ENCODE measurements at places on chromosomes 1 and 21.

GRCh38 chr1:61536174-61537108 lies 188.5 kb downstream of the TM2D1 start:
- DNase-seq: no peak

DNA sequence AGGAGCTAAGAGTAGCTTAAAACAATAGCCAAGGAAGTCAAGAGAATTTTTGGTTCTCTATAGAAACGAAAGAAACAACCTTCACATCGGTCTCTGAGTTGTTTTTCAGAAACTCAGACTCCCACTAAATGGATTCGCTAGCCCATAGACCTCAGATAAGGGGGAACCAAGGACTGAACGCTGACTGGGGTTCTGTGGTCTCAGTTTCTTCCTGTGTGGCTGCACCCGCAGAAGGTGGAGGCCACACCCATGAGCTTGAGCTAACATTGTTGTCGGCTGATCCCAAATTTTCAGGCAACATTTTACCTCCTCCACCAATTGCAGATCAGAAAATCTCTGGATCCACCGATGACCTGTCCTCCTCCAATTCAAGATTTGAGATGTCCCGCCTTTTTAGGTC lies 456.1 kb downstream of the AJAP1 start:
- no peak for DNase-seq

DNA sequence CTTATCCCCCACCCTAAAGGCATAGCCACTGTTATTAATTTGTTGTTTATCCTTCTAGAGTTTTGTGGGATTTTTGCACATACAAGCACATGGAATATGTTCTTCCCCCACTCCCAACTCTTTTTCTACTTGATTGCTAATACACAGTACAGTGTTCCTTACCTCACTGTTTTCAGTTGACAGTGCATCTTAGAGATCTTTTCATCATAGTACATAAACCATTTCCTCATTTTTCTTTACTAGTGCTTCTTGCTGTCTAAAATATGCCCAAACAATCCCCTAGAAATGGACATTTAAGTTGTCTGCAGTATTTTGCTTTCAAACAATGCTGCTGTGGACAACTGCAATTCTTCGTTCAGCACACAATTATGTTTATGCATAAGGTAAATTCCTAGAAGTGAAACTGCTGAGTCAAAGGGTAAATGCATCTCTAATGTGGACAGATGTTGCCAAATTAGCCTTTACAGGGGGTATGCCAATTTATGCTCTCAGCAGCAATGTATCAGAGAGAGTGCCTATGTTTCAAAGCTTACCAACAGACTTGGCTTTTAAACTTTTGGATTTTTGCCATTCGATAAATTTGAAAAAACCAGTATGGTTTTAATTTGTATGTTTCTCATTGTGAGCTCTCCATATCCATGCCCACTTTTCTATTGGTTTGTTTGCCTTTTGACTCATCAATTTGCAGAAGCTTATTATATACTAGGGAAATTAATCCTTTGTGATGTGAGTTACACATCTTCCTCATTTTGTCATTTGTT lies 132.6 kb downstream of the MRPS6 start:
- DNase-seq: peak; percentile 97

GRCh38 chr1:43976890-43977289 lies 2.1 kb upstream of the B4GALT2 start:
- DNase-seq: no peak

DNA sequence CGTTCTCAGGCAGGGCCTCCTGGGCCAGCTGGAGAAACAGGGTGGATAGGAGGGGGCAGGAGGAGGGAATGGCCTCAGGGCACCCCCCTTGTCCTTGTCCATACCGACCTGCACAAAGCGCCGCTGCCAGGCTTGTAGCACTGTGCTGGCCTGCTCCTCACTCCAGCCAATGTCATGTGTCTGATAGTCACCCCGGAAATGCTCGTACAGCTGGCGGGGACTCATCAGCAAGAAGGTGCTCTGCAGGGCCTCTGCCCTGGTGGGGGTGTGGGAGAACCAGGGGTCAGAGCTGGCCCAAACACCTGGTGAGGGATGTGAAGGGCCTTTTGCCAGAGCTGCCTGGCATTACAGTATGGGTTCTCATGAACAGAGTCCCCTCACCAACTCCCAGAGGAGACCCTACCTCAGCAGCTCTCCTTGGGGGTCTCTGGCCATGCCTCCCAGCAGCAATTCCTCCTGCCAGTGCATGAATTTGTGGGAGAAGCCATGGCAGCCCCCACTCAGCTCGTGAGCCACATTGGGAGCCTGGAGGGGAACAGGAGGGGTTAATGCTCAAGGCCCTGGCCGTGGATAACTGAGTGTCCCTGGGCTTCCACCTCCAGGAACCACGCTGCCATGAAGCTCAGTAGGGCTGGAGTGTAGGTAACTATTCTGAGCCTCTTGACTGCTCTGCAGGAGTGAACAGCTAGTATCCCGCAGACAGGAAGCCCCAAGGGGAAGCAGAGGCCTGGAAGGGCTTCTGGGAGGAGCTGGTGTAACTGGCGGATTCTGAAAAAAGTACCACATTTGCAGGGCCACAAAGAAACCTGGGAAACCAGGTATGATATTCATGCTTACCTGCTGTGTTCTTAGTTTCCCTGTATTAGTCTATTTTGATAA lies 13.3 kb downstream of the PTCH2 start:
- no peak for DNase-seq

DNA sequence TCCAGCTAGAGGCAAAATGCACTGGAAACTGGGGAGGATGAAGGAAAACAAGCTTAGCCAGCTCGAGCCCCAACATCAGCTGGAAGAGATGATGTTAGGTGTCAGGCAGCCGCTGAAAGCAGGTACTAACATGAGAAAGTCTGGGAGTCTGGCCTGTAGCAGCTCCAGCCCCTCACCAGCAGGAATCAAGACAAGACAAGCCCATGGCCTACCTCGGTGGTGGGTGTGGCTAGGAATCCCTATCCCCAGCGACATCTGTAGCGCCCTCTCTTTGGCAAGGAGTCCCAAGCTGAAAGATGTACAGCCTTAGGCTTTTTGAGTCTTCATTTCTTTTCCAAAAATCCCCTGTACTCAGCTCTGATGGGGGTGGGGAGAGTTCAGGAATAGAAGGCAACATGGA lies 2.6 kb downstream of the DLGAP3 start:
- no peak for DNase-seq

DNA sequence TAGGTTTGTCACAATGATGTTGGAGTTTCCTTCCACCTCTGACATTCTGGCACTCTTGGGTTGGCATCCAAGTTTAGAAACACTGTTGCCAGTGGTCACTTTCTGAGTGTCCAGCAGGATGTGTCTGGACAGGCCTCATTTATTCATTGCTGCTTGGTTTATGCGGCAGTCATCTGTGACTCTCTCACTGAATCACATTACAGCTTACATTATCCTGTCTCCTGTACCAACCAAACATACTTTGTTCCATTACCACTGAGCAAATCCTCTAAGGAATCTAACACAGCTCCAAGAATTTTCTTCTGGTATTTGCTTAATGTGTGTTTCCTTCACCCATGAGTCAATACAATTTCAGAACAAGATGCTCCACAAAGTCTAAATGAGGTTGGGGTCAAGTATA lies 19.9 kb downstream of the SGIP1 start:
- DNase-seq: no peak

DNA sequence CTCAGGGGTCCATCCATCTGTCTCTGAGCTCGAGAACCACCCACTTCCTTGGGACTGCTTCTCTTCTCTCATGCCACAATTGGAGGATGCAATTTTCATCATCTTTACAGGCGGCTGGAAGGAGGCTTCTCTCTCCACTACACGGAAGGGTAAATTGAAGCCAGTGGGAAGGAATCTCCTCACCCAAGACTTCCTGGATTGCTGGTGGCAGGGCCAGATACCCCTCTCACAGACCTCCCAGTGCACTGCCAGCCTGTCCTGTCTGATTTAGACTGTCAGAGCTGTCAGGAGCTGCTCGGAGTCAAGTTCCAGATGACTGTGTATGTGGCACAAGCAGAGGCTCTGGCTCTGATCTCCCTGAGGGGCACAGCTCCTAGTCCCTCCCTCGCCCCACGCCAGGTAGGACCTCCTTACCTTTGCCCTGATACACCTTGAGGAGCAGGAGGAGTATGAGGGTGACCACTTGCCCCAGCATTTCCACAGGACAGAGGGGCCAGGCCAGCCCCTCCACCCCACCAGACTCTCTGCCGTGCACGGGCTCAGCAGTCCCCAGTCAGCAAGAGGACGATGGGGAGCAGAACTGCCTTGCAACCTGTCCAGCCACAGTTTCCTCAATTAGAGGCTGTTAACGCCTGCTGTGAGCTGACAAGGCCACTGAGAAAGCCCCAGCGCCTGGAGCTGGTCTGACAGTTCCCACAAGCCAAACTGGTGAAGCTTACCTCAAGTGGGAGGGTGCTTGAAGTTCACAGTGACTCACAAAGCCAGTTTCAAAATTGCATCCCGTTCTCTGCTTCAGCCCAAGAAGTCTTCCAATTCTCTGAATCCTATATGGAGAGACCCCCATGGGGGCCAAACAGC lies at the start of gene CD244:
Gene CD244, minus strand, starts transcription at position 685 of the 858 bp plus-strand sequence. Its CDS starts 210 bp downstream, at position 475.
- no peak for DNase-seq

- DNase-seq: no peak
These were observed 128.0 kb downstream of the TNNI3K start for GRCh38 chr1:74363220-74363619.

GRCh38 chr1:65266476-65266875 lies 42.9 kb upstream of the DNAJC6 start:
- no peak for DNase-seq

DNA sequence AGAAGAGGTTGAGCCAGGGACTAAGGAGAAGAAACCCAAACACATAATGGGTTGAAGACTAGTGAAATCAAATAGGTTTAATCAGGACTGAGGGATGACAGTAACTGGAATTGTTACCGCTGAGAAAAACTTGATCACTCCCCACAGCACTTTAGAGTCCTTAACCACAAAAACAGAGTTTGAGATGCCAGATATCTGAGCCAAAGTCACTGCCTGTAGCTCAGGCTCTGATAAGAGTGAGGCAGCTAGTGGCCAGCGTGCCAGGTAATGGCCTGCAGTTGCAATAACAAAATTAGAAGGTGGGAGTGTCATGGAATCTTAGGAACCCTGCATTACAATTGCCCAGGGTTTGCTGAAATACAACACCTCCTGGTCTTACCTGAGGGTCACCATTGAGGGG lies 48.0 kb downstream of the PRKAB2 start:
- no peak for DNase-seq

GRCh38 chr1:61083013-61083806 lies 849 bp downstream of the NFIA start:
- peak; percentile 19 for DNase-seq

DNA sequence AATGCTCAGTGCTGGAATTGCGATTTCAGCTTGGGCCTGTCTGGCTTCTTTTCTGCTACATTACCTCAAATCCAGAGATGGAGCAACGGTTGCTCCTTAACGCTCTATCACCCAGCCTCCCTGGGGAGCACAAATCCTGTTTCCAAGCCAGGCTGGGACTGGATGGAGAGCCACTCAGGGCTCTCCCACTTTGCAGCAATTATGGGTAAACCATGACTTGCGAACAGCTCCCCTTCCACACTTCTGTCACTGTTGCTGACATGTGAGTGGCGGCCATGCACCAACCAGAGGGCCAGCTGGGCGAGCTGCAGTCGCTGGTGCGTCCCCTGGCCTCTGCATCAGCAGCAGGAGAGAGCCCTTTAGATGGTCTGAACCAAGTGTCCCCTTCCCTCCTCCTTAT lies 65.1 kb upstream of the RAB4A start:
- DNase-seq: no peak

- peak; percentile 30 for DNase-seq
These were observed 180.7 kb downstream of the ZBTB18 start for GRCh38 chr1:244231572-244232315.

DNA sequence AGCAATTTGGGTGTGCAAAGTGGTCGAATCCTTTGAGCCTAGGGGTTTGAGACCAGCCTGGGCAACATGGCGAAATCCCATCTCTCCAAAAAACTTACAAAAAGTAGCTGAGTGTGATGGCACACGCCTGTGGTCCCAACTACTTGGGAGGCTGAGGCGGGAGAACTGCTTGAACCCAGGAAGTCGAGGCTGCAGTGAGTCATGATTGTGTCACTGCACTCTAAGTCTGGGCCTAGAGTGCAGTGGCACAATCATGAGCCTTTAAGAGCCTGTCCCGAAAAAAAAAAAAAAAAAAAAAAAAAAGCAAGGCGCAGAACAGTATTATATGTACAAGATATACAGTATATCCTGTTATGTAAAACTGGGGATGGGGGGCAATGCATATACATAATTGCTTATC lies 25.1 kb upstream of the HTR1D start:
- DNase-seq: no peak

- DNase-seq: no peak
These were observed 6.7 kb upstream of the PYHIN1 start for GRCh38 chr1:158924677-158925076.

DNA sequence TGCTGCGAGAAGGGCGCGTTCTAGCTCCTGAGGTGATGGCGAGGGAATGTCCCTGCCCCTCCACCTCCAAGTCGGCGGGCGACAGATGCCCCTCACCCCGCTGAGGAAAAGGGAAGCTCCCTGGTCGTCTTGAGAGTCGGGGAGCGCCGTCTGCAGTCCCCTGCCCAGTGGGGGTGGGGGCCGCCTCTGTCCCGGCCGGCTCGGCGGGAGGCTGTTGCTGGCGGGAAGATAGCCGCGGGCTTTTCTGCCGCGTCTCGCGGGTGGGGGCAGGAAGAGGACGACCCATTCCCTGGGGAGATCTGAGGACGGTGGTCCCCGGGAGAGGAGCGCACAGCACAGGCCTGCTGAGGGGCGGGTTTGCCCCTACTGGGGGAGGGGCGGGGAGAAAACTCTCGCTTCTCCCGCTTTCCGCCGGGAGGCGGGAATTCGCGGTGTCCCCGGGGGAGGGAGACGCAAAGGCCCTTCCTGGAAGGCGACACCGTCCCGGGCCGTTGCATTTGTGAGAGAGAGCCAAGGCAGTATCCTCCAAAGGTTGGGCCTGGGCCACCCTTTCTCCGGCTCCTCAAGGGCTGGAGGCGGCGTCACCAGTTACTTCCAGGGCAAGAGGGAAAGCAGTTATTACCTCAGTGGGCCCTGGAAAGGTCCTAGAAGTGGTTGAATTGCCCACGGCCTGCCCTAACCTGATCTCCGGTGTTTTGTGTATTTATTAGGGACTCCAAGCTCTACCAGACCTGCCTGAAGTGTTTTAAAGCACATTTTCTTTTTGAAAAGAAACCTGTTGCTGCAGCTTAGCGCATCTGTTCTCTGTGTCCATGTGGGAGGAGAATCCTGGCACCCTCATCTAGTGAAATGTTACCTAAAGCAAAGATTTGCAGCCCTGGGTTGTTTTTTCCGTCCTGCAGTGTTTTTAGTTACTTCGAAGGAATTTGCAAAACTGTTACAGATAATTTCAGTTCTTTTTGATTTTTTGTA lies 648 bp downstream of the S100PBP start:
- DNase-seq: peak; percentile 26
